Stimulated activated CD4-positive, alpha-beta T cell treated with anti-CD3 and anti-CD28 coated beads, Interleukin-12 subunit alpha, Interleukin-12 subunit beta, amount 100 ng/mL, for 4 hours (primary cell): ENCODE measurements at places on chromosomes 7 and 10.

DNA sequence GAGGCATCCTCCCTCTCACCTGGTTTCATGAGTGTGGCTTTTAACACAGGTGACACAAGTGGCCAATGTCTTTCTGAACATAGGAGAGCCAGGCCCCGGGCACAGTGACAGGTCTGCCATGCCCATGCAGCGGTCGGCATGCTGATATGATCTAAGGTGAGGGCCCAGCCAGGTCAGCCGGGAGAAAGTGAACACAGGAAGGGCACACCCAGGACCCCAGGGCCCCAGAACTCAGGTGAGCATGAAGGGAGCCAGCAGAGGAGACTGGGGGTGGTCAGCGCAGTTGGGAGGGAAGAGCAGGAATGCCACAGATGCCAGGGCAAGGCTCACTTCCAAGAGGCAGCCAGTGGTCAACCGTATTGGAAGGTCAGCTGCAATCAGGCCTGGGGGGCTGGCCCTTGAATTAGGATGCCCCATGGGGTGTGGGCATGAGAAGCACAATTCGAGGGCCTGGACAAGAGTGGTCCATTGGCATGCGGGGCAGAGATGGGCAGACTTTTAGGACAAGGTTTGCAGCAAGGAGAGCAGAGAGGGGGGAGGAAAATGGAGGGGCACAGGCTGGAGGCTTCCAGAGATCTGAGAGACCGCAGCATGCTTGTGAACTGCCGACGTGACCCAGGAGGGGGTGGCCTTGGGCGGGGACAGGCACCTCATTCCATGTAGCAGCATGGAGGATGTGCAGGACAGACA is 3.9 kb upstream of the INPP5A start:
- DNase-seq: no peak

DNA sequence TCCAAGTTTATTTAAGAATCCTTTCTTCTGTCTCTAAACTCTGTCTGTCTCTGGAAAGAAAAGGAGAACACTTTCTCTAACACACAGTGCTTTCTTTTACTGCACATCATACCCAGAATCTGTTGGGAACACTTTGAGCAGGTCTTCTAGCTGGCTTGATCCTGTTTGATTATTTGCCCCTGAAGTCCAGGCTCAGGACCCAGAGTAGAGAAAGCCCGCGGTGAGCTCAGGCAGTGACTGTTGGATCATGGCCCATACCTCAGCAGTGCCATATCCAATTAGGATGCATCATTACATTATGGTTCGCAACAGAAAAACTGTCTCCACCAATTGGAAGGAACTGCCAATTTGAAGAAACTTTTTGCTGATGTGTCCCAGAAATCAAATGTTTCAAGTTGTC is 51.4 kb downstream of the ATOH7 start:
- no peak for DNase-seq

DNA sequence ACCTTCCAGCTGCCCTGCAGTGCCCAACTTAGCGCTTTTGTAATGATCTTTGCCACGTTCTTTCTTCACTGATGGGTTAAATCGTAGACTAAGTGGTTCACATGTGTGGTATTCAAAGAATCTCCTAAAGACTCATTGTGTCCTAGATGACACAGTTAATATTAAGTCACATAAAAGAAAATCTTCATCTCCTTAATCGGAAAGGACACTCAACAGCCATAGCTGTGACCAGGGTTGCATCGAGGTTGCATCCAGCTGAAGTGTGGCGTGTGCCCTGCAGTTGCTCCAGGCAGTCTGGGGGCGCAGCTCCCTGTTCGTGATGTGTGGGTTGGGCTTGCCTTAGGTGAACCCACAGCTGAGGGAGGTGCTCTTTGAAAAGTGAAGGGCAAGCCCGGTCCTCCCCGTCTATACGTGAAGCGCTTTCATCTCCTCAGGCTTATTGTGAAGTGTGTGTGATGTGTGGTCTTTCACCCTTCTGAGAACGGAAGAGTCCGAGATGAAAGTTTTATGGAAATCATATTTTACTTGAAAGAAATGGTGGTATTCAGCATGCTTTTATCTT is 122.7 kb downstream of the TRRAP start:
- DNase-seq: no peak

- DNase-seq: no peak
These were observed 179.2 kb upstream of the NAMPT start for GRCh38 chr7:106463851-106464611.

GRCh38 chr10:30502266-30503060 is 68.5 kb downstream of the MAP3K8 start:
- no peak for DNase-seq

- no peak for DNase-seq
These were observed 4.4 kb upstream of the ST7 start for GRCh38 chr7:116948934-116949333.

GRCh38 chr7:130951303-130951975 is 217.4 kb upstream of the KLF14 start:
- DNase-seq: no peak

- no peak for DNase-seq
These were observed 687 bp upstream of the DKK1 start for GRCh38 chr10:52313256-52313932.

DNA sequence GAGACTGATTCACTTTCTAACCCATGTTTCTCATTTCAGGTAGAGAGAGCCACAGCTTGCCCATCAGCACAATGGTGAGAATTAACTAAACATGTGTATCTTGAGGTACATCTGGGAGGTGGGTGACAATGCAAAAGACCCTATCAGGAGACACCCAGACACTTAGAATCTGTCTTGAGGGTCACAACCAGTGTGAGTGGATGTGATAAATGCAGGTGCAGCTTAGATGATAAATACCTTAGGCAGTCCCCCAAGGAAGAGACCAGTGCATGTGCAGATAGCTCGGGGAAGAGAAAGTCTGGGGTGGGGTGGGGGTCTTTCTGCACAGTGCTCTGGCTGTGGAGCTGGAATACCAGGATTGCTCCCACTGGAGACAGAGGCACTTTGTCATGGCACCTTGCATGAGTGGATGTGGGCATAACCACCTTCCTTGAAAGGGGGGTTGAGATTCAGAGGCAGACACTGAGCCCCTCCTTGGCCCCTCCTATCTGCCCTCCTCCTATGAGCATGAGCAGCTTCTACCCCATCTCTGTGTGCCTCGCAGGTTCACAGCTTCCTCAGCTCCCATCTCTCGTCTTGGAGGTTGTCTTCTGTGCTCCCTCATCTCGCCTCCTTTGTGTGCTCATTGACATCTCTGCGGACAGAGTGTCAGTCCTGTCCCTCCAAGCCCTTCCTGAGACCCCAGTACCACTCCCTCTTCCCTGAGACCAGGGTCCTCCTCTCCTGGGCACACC is 349.8 kb downstream of the TCERG1L start:
- DNase-seq: no peak

DNA sequence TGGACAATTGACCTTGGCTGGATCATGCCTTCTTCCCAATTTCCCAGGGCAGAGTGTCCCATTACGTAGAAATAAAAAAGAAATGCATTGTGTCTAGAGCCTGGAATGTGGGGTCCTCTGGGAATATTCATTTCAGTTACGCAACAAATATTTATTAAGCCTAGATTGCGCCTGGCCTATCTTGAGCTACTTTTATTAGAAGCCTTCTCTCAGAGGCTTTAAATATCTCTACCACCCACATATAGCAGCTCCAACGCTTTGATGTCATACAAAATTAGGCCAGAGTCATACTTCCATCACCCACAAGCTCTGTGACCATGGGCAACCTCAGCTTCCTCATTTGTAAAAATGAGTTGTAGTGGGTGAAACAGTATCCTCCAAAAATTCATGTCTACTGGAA is 24.9 kb upstream of the CARD11 start:
- DNase-seq: no peak

DNA sequence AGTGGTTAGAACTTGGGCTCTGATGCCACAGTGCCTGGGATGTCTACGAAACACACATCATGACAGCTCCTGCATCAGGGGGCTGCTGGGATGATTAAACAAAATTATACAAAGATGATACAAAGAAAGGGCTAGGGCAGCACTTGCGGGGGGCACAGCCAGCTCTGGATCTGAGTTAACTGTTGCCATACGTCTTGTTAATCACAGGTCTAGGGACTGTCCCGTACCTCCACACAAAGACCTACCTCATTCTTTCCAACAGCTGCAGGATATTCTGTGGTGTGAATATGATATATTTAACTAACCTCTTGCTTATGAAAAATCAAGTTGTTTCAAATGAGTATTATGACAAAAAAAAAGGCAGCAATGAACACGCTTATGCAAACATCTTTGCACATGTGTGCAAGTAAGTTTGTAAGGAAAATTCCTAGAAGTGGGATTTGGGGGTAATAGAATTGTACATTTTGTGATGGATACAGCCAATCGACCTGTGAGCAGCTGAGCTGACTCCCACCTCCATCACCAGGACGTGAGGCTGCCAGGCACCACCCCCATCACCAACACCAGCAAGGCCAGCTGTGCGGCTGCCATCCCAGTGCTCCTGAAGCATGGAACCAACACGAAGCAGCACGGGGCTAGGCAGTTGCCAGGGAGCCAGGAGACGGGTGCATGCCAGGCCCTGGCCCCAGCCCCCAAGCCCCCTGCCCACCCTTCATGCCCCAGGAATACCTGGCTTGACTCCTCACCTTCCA is 23.5 kb downstream of the PTPRN2 start:
- no peak for DNase-seq
